ENCODE measurements at places on chromosomes 6 and 20.

GRCh38 chr6:119182216-119182803, 103.8 kb upstream of the FAM184A start:
- no peak for DNase-seq

- DNase-seq = no peak
These were observed 385.9 kb upstream of the RUNX2 start for GRCh38 chr6:44942201-44942600.

- DNase-seq = no peak
These were observed 6.7 kb downstream of the C6orf141 start for GRCh38 chr6:49557177-49557576.

GRCh38 chr6:125784365-125784764, 6.4 kb upstream of the NCOA7 start:
- no peak for DNase-seq

GRCh38 chr6:169938731-169939130, 187.3 kb downstream of the ERMARD start:
- no peak for DNase-seq

- no peak for DNase-seq
These were observed 183.5 kb downstream of the SASH1 start for GRCh38 chr6:148526145-148526544.

DNA sequence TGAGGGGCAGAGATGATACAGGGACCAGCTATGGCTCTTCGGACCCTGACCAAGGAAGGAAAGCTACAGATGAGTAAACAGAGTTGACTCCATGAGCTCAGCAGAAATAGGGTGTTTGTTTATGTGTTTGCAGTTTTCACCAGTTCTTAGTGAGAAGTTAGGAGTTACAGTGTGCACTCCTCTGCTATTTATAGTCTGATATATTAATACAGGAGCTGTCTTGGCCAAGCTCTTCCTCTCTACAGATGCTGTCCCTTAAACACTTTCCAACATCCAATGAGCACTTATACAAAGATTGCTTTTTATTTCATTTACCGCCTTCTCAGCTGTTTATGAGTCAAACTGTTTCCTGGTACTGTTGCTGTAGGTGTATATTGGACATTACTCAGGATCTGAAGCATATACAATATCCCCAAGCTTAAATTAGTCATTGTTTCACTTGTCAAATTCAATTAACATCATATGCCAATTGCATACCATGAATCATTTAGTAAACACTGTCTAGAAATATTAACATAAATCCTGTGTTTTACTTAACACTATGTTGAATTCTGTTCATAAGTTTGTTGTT, 618.0 kb downstream of the PRKN start:
- no peak for DNase-seq

GRCh38 chr6:150072201-150072600, 3.3 kb upstream of the ULBP3 start:
- peak; percentile 63 for DNase-seq

GRCh38 chr20:13102694-13103093, 93.9 kb downstream of the SPTLC3 start:
- DNase-seq = no peak

DNA sequence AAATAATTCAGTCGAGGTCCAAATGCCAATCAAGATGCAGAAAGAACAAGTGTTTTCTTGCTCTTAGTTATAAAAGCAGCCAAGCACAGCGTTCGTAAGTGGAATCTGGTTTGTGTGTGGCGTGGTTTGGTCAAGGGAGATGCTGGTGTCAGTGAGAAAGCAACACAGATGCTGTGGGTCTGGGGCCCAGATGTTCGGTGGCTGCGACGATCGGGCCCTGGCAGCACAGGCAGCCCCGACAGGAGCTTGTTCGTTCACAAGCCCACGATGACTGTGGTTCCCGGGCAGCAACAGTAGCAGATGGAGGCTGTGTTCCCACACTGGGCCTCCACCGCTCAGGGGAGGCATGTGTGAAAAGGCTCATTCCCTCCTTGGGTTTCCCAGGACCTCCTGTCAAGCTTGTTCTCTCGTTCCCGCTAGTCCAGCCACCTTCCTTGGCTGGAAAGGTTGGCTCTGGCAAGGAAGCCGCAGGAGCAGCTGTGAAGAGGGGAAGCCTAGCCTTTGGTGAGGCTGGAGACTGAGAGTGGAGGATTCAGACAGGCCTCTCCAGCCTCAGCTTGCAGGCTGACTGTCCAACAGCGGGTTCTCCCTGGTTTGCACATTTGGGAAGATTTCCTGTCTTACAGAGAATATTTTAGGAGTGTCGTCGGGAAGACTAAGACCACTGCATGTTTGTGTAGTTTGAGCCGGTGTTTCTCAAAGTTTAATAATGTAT, 304.7 kb downstream of the QKI start:
- no peak for DNase-seq

DNA sequence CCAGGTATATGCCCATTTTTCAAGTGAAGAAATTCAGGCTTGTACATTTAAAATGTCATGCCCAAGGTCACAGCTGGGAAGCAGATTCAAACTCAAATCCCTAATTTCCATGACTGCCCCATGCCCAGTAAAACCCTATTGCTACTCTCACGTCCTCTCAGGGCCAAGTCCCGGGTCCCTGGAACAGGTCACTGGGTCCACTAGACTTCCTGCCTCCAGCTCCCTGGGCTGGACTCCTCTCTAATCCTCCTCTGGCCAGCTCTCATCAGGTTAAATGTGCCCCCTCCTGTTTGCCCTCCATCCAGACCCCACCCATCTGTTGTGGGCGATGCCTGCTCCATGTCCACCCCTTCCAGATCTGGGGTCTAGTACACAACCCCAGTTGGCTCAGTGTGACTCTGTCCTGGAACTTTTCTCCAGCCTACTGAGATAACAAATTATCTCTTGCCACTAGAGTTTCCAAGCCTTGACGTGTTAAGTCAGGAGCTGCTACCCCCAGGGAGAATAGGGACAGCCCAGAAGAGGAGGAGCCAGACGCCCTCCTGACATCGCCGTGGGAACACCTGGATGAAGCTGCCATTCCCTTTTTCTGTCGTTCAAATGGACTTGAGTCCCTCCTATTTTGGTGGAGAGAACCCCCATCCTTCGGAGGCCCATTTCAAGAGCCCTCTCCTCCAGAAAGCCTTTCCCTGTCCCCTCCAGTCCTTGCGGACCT, 3.7 kb upstream of the SPDEF start:
- peak; percentile 41 for DNase-seq

DNA sequence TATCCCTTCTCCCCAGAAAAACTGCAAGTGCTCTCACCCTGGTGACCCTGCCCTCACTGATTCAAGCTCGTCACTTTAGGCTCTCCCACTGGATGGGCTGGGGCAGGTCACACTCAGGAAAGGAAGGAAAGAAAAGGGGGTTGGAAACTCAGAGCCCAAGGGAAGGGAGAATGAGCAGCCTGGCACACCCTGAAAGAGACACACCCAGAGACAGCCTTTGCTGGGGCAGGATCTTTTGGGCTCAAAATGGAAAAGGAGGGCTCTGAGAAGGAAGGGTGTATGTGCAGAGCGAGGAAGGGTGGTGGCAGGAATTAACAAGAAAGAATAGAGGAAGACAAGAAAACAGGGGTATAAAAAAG, 2.5 kb downstream of the PPP1R18 start:
- no peak for DNase-seq

DNA sequence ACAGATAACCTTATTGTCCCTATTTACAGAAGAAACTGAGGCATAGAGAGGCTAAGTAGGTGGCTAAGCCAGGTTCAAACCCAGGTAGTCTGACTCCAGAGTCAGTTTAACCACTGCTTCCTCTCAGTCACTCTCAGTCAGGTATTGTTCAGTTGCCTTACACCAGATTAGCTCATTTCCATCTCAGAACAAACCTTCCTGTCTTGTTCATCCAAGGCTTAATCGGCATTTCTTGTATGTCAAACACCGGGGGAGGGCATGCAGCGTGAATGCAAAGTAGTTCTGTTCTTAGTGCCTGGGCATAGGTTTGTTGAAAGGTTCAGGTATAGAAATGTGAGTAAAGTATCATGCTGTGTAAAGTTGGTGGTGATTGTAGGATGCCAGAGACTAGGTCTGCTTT, 51.7 kb downstream of the CTNNBL1 start:
- peak; percentile 19 for DNase-seq

DNA sequence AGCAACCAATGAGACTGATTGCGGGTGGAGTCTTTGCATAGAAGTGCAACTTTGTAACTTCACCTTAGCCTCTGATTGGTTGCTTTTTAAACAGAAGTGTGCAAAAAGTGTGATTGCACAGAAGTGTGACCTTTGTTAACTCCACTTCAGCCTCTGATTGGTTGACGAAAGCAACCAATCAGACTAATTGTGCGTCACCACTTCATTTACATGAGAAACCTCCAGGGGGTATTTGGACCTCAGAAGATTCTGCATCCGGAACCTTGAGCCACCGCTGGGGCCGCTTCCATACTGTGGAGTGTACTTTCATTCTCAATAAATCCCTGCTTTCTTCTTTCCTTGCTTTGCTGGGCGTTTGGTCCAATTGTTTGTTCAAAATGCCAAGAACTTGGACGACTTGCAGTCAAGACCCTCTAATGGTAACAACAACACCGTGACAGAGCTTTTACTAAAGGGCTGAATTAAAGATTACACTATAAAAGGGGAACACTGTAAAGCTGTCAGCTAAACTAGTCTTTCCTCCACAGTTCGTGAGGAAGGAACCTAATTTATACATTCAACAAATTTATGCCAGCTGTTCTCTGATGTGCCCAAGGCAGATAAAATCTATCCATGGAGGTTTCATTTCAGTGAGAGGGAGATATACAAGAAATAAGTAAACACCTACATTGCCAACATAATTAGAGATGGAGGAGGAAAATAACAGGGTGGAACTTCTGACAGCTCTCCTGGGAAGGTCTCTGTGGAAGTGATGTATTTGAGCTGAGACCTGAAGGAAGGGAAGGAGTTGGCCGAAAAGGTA, 1.4 kb upstream of the HECA start:
- no peak for DNase-seq

GRCh38 chr6:133631421-133631820, 257.5 kb upstream of the TCF21 start:
- DNase-seq = no peak

DNA sequence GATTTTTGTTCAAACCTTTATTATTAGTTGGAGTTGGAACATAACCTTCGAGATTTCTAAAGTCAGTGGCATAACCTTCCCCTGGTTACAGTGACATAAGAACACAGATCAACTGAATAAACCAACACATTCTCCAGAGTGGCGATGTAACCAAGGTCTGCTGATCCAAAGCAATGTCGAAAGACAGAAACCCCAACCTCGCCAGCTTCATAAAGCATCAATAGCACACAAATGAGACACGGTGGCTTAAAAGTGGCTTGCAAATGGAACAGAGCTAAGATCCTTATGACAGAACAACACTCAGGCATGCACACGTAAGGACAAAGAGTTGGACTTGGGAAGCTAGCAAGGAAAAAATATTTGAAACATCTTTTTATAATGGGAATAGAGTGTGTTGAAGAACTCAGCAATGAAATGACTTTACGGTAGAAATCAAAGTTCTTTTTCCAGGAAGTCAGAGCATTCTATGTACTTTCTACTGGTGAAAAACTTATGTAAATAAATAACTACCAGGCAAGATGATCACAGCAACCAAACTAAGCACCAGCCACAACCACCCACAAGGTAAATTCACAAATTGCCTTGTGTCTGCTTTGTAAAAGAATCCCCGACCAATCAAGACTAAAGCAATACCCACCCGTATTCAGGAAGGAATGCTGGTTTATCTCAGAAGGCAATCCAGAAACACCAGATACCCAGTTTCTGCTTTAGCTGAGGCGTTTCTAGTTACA, 61.0 kb upstream of the NHSL1 start:
- no peak for DNase-seq

GRCh38 chr6:159830501-159831372, 30.7 kb downstream of the PNLDC1 start:
- peak; percentile 32 for DNase-seq
